ENCODE measurements at places on chromosomes 7 and 10.

GRCh38 chr10:95758351-95759025 lies 2.5 kb downstream of the ENTPD1 start:
- peak; percentile 7 for DNase-seq

GRCh38 chr7:31416381-31416870 lies 75.9 kb upstream of the NEUROD6 start:
- no peak for DNase-seq

GRCh38 chr7:64873517-64873916 lies 29.6 kb upstream of the ZNF273 start:
- no peak for DNase-seq

GRCh38 chr7:108592646-108593201 lies 23.1 kb downstream of the DNAJB9 start:
- DNase-seq = no peak

DNA sequence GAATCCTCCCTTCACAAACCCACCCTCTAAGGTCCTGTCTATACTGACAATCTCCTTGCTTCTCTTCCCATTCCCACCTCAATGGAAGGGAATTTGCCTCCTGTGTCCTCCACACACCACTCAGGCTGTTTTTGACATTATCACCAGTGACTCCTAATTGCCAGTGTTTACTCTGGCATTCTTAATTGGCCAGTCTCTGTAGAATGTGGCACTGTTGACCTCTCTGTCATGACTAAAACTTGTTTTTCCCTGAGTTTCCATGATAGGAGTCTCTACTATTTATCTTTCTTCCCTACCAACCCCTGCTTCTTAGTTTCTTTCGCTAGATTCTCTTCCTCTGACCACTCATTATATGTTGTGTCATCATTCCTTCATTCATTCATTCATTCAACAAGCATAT lies 12.1 kb downstream of the SLC16A12 start:
- DNase-seq = no peak

DNA sequence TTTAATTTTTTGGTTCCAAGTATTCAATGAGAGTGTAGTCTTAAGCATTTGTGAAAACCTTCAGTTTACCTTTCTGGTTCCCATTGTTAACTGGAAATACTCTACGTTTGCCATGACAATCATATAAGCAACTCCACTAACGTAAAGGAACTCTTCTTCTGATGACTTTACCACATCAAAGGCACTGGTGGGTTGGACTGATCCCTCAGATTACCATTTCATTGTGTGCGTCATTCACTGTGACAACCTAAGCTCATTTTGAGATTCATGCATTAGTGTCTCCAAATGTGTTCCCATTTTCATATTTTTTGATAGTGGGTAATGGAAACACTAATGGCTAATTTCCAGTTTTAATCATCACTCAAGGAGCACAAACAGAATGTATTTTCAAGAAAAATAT lies 119.9 kb upstream of the COL1A2 start:
- DNase-seq = peak; percentile 6

GRCh38 chr7:17558135-17558534 lies 259.7 kb downstream of the AHR start:
- DNase-seq = no peak

- DNase-seq = no peak
Measured at GRCh38 chr7:1696671-1697498, 26.8 kb downstream of the ELFN1 start.

DNA sequence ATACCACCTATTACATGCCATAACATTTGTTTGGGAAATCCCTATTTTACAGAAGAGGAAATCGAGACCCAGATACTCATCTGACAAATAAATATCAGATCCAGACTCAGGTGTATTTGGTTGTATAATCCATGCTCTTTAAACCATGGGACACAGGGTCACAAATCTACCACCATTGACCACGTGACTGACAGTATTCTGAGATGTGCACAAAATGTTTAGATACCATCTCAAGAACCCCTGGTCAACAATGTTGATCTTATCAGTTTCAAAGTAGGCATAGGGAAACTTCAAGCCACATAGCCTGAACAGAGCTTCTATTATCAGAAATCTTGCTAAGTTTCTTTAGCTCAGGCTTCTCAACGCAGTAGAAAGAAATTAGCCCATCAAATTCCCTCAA lies 93.6 kb downstream of the ICA1 start:
- no peak for DNase-seq

GRCh38 chr10:71306979-71307378 lies 12.1 kb upstream of the SLC29A3 start:
- DNase-seq = no peak

DNA sequence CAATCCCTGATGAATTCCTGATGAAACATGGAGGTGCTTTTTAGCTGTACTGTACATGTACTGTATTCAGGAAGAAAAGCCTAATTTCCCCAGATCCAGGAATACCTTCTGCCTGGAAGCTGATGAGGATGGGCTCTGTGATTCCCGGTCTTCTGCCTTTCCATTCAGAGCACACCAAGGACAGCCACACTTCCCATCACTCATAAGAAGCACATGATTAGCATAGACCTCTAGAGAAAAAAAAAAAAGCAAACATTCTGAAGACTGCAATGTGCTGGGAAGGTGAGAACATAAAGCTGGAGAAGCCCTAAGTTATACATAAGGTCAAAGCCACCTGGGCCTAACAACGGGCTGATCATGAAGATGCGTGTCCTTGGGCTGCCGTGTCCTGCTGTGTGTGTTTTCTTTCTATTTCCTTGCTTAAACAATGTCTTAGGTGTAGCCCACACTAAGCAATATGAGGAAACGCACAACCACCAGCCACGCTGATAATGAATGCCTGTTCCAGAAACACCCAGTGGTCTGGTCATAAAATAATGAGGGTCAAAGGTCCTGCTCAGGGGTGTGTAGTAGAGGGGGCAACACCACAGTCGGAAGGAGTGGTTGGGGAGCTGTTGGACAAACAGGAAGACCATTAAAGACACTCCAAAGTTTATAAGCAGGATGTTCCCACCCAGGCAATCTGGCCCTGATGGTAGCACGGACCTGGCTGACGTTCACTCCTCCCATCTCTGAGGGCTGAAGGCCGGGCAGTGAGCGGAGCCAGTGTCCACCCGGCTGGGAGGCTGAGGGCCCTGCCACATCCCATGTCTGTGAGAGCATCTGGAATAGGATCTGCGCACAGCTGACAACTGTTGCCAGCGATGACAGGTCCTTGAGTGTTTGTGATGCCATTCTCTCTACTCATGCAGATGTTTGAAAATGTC lies 7.9 kb downstream of the PKD1L1 start:
- DNase-seq = no peak
